ENCODE measurements at places on chromosomes 2 and 18.
A peak's percentile ranks its signal among the peaks of the same experiment; 100 is the strongest.

GRCh38 chr18:47397671-47398319 is 146.3 kb upstream of the SKOR2 start:
- peak; percentile 7 for DNase-seq

DNA sequence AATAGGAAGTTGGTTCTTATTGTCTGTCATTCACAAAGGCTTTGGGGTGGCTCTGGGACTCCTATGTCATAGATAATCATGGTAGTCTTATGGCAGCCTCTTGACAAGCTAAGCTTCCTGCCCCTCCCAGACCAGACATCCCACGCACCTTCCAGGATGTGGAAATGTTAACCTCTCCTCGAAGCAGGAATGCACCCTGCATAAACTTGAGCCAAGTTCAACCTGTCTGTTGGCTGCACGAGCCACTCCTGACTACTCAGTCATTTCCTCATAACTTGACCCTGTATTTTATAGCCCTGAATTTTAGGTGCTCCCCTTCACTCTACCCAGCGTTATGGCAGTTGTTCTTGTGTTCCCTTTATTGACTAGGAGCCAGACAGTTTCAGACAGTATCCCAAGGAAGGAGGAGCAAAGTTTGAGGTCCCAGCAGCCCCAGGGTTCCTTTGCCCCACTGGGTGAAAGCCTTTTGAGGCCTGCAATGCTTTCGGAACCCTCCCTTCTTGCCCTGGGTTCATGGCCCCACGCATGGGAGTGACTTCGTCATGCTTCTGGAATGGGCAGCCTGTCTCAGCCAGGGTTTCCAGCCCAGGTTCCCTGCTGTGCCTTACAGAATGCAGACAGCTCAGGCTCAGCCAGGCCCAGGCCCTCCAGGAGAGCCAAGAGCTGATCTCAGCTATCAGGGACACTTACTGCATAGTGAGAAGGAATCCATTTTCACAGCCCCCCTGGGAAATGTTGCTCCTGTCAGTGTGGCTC is 15.6 kb upstream of the INO80C start:
- no peak for DNase-seq

- DNase-seq, result no peak
These were observed 4.2 kb downstream of the UXS1 start for GRCh38 chr2:106189764-106190468.

DNA sequence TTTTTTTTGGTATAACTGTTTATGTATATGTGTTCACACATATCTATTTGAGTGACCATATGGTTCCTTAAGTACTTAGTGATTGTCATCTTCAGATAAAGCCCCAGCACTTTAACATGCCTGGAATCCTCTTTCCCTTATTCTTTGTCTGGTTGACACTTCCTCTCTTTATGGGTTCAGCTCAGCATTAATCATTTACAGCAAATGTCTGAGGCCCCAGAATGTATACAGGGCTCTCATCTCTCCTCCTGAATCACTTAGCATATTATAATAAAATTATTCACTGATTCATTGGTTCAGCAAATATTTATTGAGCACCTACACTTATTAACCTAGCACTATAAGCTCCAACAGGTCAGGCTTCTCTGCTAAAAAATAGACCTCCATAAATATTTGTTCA is 43.5 kb upstream of the CD28 start:
- DNase-seq, result no peak

- DNase-seq, result no peak
These were observed 1267.1 kb downstream of the LRP1B start for GRCh38 chr2:140863713-140864112.

GRCh38 chr2:160868891-160869290 is 291.3 kb upstream of the TANK start:
- DNase-seq, result no peak

DNA sequence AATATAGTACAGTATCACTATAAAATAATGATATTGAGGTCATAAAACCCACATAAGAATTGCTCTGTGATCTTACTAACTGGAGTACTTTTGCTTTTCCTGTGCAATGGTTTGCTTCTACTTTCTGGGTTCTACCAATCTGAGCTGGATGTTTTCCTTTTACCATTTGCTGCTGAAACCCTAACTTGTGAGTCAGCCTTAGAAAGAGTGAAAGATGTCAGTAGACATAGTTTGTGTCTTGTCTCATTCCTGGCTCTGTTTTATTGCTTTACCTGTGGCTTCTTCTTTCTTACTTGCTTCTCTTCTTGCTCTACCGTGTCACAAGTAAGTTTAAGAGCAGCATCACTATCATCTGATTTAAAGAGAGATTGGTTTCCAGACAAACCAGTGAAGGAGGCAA is 61.0 kb downstream of the MBD2 start:
- DNase-seq, result no peak

- no peak for DNase-seq
These were observed 60.9 kb upstream of the HPCAL1 start for GRCh38 chr2:10241641-10242430.

GRCh38 chr2:134783912-134784311 is 54.5 kb upstream of the ACMSD start:
- DNase-seq, result no peak

- DNase-seq, result no peak
These were observed 20.8 kb upstream of the MBP start for GRCh38 chr18:77153404-77153803.

- no peak for DNase-seq
These were observed 3.7 kb downstream of the DLX1 start for GRCh38 chr2:172089005-172089504.

- DNase-seq, result peak; percentile 15
These were observed 42.7 kb upstream of the POLE4 start for GRCh38 chr2:74915743-74916142.

GRCh38 chr2:238183821-238184220 is 19.7 kb downstream of the ILKAP start:
- DNase-seq, result no peak

- DNase-seq, result no peak
These were observed 8.2 kb upstream of the KIAA2012 start for GRCh38 chr2:202064881-202065230.

- DNase-seq, result no peak
These were observed 364.5 kb upstream of the CDH2 start for GRCh38 chr18:28541276-28541930.

- no peak for DNase-seq
These were observed 155.5 kb downstream of the TMEM247 start for GRCh38 chr2:46634905-46635304.

DNA sequence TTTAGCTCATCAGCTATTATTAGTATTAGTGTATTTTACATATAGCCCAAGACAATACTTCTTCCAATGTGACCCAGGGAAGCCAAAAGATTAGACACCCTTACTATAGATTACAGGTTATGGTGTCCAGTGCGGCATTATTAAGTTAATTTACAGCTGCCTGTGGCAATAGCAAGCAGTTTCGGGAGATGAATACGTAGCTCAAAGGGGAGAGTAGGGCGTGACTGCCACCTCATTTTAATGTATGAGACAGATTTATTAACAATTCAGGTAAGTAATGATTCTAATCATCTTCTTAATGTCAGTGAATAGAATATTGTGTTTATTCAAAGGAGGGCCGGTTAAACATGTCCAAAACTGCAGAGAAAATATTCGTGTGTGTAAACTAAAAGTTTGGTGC is 6.8 kb upstream of the DSG3 start:
- DNase-seq, result no peak

- no peak for DNase-seq
These were observed 281.9 kb downstream of the ZEB2 start for GRCh38 chr2:144237830-144238627.

All from activated T-cell treated with anti-CD3 and anti-CD28 coated beads for 48 hours (primary cell).